ENCODE measurements at places on chromosomes 3 and 15. TPM values are rescaled to one million over a fixed set of nuclear protein-coding genes. Genes with fewer than 3 reads are reported as not detected.

GRCh38 chr3:42195879-42196330 lies 70.1 kb downstream of the CCK start:
- DNase-seq = no peak
- H3K4me3 ChIP-seq = no peak overlapping the region
- H3K27me3 ChIP-seq = no peaks in the 10 kb centered on the region

DNA sequence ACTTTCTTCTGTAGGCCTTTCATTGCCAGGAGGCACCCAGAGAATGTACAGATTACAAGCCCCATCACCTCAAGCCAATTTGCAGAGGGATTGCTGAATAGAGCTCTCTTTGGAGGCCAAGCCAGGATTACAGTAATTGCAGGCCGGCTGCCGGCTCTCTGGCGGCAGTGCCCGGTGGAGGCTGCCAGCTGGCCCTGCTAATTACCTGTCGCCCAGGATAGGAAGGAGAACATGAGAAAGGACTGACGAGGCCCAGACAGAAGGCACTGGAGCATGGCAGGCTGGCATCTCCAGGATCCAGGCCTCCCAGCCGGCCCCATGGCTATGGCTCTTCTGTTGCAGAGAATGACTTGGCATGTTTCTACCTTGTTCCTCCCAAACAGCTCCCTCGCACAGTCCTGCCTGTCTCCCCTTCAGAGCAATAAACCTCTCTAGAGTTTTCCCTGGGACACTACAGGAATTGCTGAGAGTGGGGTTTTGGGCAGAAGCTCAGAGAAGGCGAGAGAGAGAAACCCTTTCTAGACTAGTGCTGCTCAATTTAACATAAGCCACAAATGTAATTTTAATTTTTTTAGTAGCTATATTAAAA lies 273.6 kb upstream of the PROK2 start:
- H3K27ac ChIP-seq = peak overlapping the region; percentile 52
- no peak overlapping the region for H3K4me3 ChIP-seq
- H3K27me3 ChIP-seq = no peaks in the 10 kb centered on the region
- H3K4me1 ChIP-seq = peaks cover 5% of the 10 kb centered on the region
- DNase-seq = peak; percentile 81

- no peaks in the 10 kb centered on the region for H3K27me3 ChIP-seq
- H3K36me3 ChIP-seq = no peaks in the 10 kb centered on the region
Observed at GRCh38 chr15:42863572-42864239, 56.9 kb downstream of the TTBK2 start.

GRCh38 chr15:95291898-95292472 lies 1038.5 kb upstream of the NR2F2 start:
- no peaks in the 10 kb centered on the region for H3K36me3 ChIP-seq
- H3K27ac ChIP-seq = no peak overlapping the region
- peaks cover 2% of the 10 kb centered on the region for H3K27me3 ChIP-seq

DNA sequence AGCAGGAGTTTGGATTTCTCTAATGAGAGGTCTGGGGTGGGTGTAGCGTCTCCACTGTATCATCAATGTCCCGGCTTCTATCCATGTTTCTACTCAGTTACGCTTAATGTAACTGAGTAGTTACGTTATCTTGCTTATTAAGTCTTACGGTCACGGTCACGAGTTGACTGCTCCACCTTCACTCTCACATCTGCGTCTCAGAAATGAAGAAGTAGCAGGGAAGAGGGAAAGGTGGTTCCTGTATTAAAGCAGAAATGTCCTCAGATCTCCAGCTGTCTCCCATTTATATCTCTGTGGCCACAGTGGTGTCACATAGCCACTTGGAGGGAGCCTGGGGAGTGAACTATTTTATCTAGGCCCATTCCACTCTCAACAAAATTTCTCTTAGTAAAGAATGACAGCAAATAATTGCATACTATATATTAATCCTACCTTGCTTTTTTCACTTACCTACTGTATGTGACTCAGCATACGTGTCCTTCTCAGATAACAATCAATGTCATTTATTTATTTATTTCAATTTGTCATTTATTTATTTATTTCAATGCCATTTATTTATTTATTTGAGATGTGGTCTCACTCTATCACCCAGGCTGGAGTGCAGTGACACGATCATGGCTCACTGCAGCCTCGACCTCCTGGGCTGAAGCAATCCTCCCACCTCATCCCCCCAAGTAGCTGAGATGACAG lies 39.7 kb upstream of the RNU6-1 start:
- no peak overlapping the region for H3K4me3 ChIP-seq
- no peak for DNase-seq
- no peaks in the 10 kb centered on the region for H3K27me3 ChIP-seq

GRCh38 chr15:60795889-60796288 lies 316.9 kb upstream of the ICE2 start:
- no peak for DNase-seq
- no peak overlapping the region for H3K27ac ChIP-seq
- H3K27me3 ChIP-seq = no peaks in the 10 kb centered on the region
- H3K4me3 ChIP-seq = no peak overlapping the region
- peaks cover 14% of the 10 kb centered on the region for H3K4me1 ChIP-seq

- peaks cover 18% of the 10 kb centered on the region for H3K4me1 ChIP-seq
- H3K36me3 ChIP-seq = no peaks in the 10 kb centered on the region
- no peak for DNase-seq
- H3K27me3 ChIP-seq = no peaks in the 10 kb centered on the region
Observed at GRCh38 chr3:133455960-133456359, 56.1 kb downstream of the BFSP2 start.

GABRG3 gene
- not detected for polyA plus RNA-seq

NUP210 gene
- polyA plus RNA-seq = 0.29 TPM

- DNase-seq = no peak
- no peaks in the 10 kb centered on the region for H3K27me3 ChIP-seq
- H3K4me3 ChIP-seq = no peak overlapping the region
- no peaks in the 10 kb centered on the region for H3K36me3 ChIP-seq
- H3K4me1 ChIP-seq = no peaks in the 10 kb centered on the region
Observed at GRCh38 chr3:122235147-122235546, 51.7 kb downstream of the CASR start.

DNA sequence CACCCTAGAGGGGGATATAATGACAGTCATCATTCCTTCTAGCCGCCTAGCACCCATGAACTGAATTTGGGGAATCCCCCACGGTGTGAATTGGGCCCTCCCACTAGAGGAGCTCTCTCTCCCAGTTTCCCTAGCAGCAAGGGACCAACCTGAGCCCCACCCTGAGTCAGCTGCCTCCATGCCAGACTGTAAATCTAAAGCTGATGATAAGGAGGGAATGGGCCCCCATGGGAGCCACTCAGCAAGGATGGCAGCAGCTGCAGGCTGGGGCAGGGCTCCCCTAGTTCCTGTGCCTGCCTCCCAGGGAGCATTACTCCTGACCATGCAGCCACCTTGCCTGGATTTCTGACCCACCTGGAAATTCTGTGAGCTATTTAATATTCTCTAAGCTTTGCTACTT lies 57.0 kb upstream of the PXYLP1 start:
- H3K4me3 ChIP-seq = no peak overlapping the region
- no peak for DNase-seq
- no peaks in the 10 kb centered on the region for H3K4me1 ChIP-seq
- no peaks in the 10 kb centered on the region for H3K36me3 ChIP-seq

GRCh38 chr3:72613871-72614270 lies 234.4 kb downstream of the SHQ1 start:
- no peaks in the 10 kb centered on the region for H3K36me3 ChIP-seq
- no peaks in the 10 kb centered on the region for H3K27me3 ChIP-seq
- no peak overlapping the region for H3K27ac ChIP-seq
- H3K4me1 ChIP-seq = no peaks in the 10 kb centered on the region
- H3K4me3 ChIP-seq = no peak overlapping the region

DNA sequence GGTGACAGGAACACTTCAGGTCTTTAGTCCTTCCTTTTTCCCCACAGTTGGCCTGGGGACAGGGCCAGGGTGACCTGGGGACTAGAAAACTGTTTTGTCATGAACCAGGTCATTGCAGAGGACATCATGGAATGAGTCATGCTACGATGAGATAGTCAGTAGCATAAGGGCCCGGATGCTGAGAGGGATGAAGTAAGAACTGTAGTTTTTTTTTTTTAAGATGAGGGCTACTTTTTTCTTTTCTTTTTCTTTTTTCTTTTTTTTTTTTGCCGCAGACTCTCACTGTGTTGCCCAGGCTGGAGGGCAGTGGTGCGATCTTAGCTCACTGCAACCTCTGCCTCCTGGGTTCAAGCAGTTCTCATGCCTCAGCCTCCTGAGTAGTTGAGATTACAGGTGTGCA lies 8.0 kb downstream of the MAP2K5 start:
- no peak overlapping the region for H3K4me3 ChIP-seq
- DNase-seq = no peak
- H3K36me3 ChIP-seq = peaks cover 39% of the 10 kb centered on the region
- peak overlapping the region; percentile 53 for H3K27ac ChIP-seq
- no peaks in the 10 kb centered on the region for H3K27me3 ChIP-seq

DNA sequence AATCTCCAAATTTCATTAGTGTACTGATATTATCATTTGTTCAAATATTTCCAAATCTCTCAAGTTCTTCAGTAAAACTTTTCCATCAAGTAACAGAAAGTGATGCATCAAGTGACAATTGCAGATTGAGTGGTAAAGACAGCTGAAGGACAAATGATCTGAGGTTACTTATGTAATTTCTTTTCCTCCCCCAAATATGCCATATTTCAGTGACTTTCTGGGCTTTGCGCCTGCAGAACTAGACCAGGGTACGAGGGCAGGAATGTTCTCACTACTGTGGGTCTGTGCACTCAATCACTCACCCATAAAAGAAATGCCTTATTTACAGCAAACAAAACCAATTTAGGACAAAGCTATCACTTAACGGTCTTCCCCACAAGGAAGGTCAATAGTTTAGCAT lies 4.7 kb downstream of the SUCLG2 start:
- H3K4me3 ChIP-seq = no peak overlapping the region
- no peak overlapping the region for H3K27ac ChIP-seq
- DNase-seq = no peak

CMTM8 gene
- polyA plus RNA-seq = 1.5 TPM

All from psoas muscle (tissue), 8 donors.